ENCODE measurements at places on chromosomes 3 and 15.
A peak's percentile ranks its signal among the peaks of the same experiment; 100 is the strongest.

- DNase-seq = no peak
Measured at GRCh38 chr3:119347036-119347435, 52.9 kb downstream of the ARHGAP31 start.

DNA sequence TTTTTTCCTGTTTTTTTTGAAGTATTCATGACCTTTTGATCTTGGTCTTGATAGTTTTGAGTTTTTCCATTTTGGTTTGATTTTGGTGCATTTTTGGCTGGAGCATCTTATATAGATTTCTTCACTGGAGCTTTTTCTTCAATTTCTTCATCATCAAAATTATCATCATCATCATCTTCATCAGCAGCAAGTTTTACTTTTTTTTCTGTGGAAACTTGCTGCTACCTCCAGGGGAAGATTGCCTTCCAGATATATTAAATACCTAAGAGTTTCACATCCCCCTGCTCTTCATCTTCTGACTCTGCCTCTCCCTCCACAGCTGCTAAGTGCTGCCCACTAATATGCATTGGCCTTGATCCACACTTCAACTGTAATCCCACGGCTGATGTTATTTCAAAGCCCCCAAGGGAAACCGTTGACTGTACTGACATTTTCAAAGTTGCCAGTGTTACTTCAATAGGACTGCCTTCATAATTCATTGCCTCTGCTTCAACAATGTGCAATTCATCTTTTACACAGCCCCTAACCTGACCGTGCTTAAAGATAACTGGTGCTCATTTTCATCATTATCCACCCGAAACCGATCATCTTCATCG is 151.7 kb downstream of the NR1D2 start:
- no peak for DNase-seq

DNA sequence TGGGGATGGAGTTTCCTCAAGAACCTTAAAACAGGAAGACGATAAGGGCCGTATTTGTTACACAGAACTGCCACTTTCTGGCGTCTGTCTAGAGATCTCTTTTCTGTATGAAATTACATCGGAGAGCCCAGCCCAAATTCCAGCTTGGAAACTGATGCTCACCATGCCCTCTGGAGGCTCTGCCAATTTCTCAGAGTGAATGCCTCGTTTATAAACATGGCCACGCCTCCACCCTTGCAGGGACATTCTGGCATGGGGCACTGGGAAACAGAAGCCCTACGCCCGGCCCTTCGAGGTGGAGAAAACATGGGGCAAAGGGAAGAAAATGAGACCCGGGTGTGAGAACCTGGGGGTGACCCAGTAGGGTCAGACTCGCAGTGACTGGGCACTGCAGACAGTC is 53.4 kb upstream of the SEC13 start:
- no peak for DNase-seq

- peak; percentile 81 for DNase-seq
Measured at GRCh38 chr3:51501833-51502561, 2.2 kb upstream of the DCAF1 start.

DNA sequence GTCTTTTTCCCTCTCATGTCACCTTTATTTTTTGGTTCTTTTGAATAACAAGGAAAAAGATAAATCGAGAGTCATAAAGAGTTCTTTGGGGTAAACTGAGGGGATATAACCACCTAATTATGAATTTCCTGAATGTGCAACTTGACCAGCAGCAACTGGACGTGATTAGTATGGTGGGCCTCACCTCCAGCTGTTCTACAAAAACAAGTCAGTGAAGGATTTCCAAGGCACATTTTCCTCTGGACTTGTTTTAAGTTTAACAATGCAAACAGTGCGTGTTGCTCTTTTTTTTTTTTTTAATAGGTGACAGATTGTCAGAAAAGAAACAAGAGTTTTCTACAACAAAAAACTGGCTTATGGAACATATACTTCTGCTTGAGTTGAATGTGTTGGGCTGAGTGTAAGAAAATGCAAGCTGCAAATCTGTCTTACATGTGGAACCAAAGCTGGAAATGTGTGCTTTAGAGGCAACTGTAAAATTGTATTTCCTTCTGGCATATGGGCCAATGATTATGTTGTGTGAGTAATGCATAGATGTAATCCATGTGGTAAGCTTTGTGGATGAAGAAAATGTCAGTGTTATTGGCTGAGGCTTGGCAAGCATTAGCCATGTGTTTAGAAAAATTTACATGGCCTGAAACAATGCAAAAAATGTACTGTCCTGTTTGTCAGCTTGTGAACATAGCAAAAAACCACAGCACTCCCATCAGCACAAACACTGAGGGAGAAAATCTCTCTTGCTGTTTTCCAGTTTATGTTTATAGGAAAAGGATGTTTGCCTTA is 44.5 kb upstream of the FNDC3B start:
- no peak for DNase-seq
